ENCODE measurements at places on chromosomes 16 and 17.
A peak's percentile ranks its signal among the peaks of the same experiment; 100 is the strongest.

DNA sequence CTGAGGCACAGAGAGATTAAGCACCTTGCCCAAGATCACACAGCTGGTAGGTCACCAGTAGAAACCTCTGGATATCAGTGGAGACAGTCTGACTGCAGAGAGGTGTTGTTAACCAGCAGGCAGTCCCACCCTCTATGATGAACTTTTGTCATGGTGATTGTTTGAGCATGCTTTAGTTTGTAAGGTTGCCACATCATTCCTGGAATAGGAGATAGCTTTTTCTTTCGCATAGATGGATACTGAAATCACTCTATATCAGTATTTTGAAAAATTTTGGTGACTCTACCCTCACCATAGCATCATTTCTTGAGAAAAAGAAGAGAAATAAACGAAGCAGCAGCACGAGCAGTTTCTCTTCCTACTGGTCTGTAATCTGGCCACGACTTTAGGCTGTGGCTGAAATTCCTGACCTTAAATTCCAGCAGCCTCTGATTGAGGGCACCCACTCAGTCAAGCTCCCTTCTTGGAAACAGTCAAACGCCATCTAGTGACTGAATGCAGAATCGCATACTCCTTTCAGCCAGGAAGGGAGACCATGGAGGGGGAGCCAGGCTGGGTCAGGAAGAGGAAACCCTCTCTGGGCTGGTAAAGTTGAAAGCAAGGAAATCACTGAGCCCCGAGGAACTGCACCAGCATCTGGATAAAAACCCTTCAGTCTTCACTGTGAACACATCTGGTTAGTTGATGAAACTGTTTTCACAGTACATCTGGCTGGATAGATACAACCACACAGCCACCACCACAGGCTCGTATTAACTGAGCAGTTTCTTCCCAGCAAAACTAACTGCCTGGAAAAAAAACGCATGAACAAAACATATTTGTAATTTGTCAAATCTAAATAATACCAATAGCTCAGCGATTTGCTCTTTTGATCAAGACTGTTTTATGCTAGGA, 108.5 kb upstream of the XYLT1 start:
- DNase-seq: peak; percentile 46

DNA sequence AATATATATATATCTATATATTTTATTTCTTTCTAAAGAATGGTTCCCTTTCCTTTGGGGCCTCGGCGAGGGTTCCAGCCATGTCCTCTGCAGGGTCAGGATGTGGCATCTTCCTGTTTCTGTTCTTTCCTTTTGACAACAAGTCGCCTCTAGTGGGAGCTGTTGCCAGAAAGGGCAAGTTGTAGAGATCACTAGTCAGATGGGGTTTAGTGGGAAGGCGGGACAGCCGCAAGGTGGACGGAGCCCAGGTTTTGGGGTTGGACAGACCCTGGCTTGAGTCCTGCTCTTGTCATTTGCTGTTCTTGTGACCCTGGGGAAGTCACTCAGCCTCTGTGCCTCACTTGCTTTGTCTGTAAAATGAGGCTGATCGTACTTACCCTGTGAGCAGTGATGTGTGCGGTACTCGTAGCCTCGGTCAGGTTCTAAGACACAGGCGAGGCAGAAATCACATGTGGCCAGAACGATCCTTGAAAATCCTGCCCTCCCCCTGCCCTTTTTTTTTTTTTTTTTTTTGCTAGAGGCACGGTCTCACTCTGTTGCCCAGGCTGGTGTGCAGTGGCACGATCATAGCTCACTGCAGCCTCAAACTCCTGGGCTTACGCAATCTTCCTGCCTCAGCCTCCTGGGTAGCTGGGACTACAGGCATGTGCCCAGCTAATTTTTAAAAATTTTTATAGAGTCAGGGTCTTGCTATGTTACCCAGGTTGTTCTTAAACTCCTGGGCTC, 80.1 kb downstream of the ABCC6 start:
- no peak for DNase-seq

DNA sequence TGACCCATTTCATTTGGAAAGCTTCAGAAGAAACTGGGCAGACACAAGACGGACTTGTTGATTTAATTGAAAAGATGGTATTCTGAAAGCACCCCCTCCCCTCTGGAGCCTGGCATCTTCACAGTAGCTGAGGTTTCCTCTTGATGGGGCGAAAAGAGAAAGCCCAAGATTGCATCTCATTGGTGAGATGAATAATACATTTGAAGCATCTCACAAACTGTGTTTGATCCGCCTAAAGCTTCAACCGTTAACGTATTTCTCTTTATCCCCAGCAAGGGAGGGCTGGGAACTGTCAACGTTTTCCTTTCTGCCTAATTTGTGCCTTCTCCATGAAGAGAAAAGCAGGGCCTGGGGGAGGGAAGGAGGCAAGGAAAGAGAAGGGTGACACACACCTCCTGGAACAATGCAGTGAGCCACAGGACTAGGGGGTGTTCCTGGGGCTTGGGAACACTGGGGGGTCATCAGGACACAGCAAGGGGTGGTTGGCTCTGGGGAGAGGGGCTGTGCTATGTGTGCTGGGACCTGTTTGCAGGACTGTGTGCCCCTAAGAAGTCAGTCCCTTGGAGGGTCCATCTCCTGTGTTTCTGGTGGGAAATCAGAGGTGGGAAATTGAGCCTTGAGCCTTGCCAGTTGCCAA, 18.5 kb upstream of the PIPOX start:
- no peak for DNase-seq

- DNase-seq: no peak
Observed at GRCh38 chr16:17204206-17204605, 266.6 kb downstream of the XYLT1 start.

GRCh38 chr17:45224671-45225050, 3.0 kb downstream of the FMNL1 start:
- no peak for DNase-seq

GRCh38 chr17:64331931-64332493, 58.6 kb downstream of the PECAM1 start:
- DNase-seq: no peak

GRCh38 chr16:86631444-86631843, 53.1 kb downstream of the FOXL1 start:
- no peak for DNase-seq

- no peak for DNase-seq
Observed at GRCh38 chr17:45935710-45936509, 41.6 kb downstream of the MAPT start.

DNA sequence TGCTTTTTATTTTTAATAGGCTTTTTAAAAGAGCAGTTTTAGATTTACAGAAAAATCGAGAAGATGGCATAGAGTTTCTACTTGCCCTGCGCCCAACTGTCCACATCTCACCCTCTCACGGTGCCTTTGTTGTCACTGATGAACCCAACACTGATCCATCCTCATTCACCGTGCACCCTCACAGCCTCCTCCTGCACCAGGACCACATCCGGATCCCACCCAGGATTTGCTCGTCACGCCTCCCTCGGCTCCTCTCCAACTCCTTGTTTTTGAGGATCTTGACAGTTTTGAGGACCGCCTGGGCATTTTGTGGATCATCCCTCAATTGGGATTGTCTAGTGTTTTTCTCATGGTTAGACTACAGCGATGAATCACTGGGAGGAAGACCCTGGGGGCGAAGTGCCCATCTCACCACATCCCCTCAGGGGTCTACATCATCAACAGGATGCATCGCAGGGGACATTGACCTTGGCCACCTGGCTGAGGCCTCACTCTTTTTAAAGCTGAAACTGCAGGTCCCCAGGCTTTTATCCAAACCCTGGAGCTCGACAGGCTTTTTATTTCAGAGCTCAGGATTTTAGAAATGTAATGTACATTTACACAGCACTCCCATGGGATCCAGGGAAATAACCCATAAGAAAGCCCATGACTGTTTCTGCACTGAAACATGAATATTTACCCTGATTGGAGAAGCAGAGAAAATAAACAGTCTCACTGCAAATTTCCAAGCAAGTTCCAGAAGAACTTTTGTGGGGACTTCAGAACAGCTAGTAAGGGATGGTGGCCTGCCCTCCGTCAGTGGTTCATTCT, 71.8 kb upstream of the ZNF469 start:
- no peak for DNase-seq

DNA sequence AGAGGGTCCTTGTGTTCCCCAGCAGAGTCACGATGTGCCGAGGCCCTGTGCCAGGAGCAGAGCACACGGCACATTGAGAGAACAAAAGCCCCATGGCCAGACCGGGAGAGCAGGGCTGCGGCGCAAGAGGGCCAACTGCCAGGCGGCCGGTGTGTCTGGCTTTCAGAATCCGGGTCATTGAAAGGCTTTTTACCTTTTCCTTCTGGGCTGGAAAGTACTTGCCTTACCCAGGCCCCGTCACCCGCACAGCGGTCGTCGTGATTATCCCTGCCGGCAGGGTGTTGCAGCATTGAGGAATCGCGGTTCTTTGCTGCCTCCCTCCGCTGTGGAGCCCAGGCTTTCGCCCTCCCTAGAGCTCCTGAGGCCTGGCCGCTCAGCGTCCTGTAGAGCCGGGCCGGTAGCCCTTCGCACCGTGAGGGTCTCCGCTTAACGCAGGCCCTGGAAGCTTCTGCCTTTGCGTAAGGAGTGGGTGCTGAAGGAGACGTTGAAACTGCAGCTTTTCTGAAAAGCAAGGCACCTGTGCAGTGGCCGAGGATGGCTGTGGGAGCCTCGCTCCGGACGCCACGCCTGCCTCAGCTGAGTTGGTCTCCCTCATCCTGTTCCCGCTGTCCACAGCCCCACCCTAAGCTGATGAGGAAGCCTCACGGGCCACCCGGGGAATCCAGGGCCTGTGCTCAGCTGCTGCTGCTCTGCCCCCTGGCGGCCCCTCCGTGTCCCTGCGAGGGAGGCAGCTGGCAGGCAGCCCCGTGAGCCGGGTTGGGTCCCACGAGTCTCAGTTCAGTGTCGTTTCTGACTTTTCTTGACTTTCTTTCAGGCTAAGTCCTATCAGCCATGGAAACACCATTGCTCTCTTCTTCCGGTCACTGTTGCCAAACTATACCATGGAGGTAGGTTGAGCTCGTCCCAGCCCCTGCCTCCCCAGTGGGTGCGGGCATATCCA, 8.6 kb upstream of the MC1R start:
- DNase-seq: peak; percentile 53

DNA sequence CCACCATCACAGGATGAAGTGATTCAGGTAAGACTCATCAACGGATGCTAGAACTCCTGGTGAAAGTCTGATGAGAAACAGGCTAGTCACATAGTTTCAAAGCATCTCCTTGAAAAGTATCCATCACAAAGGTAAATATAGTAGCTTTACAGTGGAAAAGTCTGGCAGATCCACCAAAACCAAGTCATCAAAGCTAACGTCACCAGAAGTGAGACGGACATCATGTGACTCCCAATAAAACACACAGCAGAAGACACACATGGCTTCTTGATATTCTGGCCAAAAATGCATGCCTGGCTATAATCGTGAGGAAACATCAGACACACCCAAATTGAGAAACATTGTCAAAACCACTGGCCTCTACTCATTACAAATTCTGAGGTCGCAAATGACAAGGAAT, 17.9 kb upstream of the TRPV3 start:
- DNase-seq: no peak

- DNase-seq: no peak
Observed at GRCh38 chr16:30482366-30482765, 9.8 kb downstream of the ITGAL start.

- DNase-seq: no peak
Observed at GRCh38 chr16:57693550-57693949, 1.1 kb upstream of the DRC7 start.
